ENCODE measurements at places on chromosomes 4 and X.

GRCh38 chrX:115367455-115367854 is 77.9 kb downstream of the LUZP4 start:
- DNase-seq, result peak; percentile 61

DNA sequence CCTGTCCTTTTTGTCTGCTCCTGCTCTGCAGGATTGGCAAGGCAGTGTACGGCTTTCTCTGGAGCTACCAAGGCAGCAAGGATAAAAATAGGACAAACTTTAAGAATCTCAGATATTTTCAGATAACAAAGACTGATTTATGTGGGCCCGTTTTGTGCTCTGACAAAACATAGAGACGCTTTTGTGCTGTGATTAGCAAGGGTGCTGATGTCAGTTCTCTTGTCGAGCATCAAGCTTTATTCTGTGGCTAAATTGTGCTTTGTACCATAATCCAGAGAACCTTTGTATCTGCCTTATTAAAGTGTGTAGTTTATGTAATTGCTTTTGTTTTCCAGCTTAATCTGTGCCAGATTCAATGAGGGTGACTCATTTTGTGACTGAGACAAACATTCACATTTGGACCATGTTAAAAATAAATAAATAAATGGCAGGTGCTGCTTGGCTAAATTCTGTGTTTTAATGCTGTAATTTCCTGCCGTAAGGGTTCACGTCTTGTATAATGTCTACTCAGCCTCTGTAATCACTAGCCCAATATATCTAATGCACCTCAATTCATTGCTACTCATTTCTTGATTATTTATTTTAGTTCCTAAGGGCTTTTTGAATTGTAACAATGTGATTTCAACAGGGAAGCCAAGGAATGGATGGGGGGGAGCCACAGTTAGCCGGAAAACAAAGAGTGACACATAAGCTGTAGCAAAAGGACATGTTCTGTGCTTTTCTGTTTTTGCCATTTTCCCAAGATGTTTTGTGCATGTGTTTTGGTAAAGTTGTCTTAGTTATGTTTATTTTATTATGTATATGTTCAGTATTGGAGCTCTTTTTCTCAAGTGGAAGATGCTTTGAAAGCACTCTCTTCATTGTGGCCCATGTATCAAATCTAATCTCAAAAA is 75.1 kb downstream of the GAB1 start:
- DNase-seq, result peak; percentile 50

GRCh38 chr4:111449657-111450056 is 695.6 kb upstream of the FAM241A start:
- no peak for DNase-seq

GRCh38 chrX:118212817-118213183 is 96.2 kb upstream of the KLHL13 start:
- no peak for DNase-seq

DNA sequence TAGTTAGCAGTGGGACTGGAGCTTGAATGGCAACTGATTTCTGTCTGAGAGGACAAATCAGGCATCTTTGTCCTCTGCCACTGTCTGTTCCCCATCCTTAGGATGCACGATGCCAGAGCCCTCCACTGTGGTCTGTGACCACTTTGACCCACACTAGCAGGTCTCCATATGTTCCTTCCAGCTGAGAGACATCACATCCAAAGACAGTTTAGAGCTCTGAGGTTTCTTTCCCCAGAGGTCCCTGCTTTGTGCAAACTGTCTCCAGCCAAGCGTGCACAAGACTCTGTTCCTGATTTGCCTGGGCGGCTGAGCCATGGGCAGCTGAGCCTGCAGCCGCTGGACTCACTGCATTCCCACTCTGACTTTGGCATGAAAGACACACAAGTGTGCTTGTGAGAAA is 98.0 kb downstream of the PTTG2 start:
- DNase-seq, result no peak

GRCh38 chr4:16583764-16584163 is 314.7 kb downstream of the LDB2 start:
- DNase-seq, result peak; percentile 17

DNA sequence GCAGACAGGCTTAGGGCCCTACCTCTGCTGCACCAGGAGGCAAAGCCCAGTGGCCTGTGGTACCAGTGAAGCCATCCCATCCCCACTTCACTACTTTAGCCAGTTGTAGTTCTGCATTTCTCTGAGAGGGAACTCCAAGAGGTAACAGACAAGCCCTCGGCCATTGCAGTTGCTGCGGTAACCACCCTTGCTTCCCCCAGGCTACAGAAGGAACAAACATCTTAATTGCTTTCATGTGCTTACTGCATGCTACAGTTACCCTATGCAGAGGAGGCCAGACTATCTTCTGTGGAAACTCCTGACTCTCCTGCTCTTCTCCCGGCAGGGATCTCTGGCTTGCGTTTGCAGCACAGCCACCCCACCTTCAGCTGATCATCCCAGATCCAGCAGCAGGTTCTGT is 67.8 kb downstream of the SPIN4 start:
- no peak for DNase-seq

DNA sequence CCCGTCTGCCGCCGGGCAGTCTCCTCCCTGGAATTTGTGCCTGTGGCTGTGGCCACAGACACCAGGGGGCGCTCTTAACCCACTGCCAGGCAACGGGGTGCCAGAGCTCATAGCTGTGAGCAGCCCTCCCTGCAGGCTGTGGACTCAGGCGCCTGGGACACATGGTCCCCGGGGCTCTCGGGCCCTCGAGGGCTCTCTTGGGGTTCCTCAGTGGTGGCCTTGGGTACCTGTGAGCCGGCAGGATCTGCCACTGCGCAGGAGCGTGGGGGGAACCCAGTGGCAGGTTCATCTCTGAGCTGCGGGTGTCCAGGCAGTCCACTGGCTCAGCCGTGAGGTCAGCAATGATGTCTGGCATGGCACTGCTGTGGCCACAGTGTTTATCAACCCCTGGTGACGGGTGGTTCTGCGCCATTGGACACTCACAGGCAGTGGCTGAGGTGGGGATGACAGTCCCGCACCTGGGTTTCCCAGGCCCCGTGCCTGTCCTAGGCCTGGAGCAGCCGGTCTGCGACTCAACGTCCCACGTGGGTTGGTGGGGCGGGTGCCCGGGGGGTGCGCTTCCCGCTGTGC is 37.2 kb downstream of the PCGF3 start:
- DNase-seq, result peak; percentile 66

DNA sequence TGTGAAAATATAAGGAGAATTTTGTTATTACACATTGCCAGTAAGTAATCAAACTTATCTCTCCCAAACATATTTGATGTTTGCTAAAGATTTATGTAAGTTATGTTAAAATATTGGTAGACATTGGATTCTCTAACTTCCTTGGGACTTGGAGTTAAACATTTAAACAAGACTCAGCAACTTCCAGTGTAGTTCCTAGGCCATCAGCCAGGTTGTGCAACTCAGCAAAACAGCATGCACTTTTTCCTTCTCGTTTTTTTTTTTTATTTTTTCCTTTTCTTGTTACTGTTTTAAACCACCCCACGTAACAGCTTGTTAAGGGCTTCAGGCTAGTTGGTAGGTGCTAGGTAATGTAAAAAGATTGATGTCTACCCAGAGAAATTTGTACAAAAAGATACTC is 510.4 kb downstream of the ANKRD50 start:
- DNase-seq, result peak; percentile 69

DNA sequence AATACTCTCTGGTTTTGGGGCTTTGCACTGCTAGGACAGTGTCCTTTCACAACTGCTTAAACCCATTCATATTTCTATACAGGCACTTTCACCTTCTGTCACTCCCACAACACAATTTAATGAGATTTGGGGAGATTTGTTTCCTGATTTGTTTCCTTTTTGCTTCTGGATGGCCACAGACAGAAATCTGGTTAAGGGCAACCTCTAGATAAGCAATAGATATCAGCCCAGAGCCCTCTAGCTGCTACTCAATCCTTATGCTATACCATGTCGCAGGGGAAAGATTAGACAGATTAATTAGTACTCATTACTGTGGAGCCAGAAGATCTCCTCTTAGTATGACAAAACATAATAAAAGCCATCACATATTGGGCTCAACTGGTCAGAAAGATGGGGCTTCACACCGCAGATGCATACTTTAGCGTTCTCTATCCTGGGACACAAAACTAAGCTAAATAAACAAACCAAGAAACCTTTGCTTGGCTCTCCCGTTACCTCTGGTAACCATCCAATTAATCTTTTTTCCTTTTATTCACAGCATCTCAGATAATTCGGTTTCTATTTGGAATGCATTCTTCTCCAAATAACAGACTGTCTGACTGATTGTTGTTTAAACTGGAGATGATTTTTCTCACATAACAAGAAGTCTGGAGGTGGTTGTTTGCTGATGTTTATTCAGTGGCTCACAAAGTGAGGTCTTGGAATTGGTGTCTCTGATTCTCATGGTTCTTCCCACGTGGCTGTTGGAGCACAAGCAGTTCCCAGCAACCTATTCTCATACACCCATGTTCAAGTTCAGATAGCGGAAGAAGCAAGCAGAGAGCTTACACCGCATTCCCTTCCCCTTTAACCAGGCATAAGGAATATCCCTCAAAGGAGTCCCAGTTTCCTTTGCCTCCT is 41.0 kb upstream of the ZNF330 start:
- DNase-seq, result no peak

- no peak for DNase-seq
These were observed 135.1 kb downstream of the RAPGEF2 start for GRCh38 chr4:159237975-159238374.

- DNase-seq, result peak; percentile 9
These were observed 44.3 kb downstream of the CD40LG start for GRCh38 chrX:136692271-136692670.

DNA sequence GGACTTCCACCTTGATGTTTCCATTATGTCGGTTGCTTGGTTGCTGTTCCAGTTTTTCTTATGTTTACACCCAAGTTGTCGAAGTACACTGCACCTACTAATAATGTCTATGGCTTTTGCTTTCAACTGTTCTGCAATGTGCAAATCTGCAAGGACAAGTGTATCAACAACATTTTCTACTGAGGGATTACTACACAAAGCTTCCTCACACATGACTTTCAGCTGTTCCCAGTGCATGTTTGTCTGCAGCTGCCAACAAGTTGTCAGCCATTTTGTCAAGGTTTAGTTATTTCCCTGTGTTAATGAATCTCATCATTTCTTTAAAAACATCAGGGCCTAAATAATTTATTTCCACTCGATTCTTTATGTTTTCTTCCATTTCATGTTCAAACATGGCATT is 45.4 kb upstream of the UGT2A3 start:
- DNase-seq, result no peak

- DNase-seq, result peak; percentile 93
These were observed 46.3 kb downstream of the RASSF6 start for GRCh38 chr4:73573794-73574528.

GRCh38 chrX:130974323-130974722 is 71.3 kb upstream of the ENOX2 start:
- no peak for DNase-seq

DNA sequence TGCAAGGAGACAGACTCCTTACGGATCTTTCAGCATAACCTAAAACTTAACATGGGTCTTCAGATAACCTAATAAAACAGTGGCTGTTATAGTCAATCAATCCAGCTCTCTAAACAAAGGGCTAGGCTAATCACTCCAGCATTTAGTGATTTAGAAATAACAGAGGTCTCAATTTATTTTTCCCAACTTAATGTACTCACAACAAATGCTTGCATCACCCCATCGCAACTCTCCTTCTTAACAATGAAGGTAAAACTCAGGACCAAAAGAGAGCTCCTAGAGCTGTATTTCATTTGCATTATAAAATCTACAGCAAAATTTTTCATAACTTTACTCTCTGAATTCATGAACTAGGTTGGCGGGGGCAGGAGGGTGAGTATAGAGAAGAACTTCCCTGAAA is 1.1 kb downstream of the LIN54 start:
- DNase-seq, result peak; percentile 35

Measured in fibroblast of pulmonary artery (primary cell).